Kidney (tissue), 22 donors: ENCODE measurements at places on chromosomes 3 and 15. TPM values are rescaled to one million over a fixed set of nuclear protein-coding genes. Genes with fewer than 3 reads are reported as not detected.

DNA sequence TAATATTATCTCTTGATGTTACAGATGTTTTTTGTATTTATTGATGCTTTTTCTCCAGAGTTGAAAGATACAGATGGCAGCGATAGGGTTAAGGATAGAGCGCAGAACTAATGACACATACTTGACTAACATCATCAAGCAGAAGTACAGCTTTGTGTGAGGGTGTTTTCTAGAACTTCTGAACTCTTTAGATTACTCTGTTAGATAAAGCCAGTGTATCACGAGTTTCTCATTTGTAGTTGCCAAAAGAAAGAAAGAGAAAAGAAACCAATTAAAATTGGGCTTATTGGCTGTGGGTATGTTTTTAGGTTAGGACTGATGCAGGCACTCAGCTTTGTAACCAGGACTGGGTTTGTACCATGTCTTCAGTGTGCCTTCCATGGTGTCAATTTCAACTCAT lies 6.6 kb upstream of the GPR171 start:
- DNase-seq: no peak

GRCh38 chr3:187966636-187967406 lies 187.1 kb upstream of the LPP start:
- no peak for DNase-seq

- no peak for DNase-seq
These were observed 6.1 kb downstream of the ISLR2 start for GRCh38 chr15:74136540-74136813.

- peak; percentile 40 for DNase-seq
These were observed 74.7 kb downstream of the RASA2 start for GRCh38 chr3:141561426-141562034.

- DNase-seq: no peak
These were observed 102.2 kb upstream of the MANF start for GRCh38 chr3:51282931-51283330.

DNA sequence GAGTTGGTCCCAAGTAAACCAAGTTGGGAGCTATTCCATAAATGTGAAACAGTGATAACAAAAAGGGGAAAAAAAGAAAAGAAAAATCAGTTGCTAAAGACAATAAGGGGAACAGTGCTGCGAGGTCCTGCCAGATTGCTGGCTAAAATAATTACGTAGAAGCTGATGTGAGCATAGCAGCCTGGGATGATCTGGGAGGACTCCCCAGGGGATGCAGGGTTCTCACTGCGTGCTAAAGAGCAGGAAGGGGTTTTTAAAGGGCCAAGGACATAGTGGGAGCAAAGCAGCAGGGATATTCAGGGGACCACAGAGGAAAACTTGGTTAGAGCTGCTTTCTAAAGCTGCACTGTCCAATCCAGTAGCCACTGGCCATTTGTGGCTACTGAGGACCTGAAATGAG lies 133.0 kb upstream of the UMPS start:
- DNase-seq: no peak

DNA sequence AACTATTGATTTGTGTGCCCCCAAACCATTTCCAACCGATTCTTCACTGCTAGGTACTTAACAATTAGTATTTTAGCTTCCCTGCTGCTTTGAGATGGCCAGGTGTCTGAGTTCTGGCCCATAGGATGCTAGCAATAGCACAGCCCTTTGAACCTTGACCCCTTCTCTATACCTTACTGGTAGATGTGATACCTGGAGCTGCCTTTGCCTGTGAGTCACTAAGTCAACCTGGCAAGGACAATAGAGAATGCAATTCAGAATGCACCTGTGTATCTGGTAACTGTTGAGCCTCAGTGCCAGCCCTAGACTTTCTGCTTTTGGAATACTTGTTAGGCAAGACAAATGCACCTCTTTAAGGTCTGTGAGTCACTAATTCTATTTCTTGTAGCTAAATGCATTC lies 467.4 kb downstream of the GRM7 start:
- DNase-seq: no peak

GRCh38 chr15:70314688-70315087 lies 217.0 kb upstream of the TLE3 start:
- no peak for DNase-seq

DNA sequence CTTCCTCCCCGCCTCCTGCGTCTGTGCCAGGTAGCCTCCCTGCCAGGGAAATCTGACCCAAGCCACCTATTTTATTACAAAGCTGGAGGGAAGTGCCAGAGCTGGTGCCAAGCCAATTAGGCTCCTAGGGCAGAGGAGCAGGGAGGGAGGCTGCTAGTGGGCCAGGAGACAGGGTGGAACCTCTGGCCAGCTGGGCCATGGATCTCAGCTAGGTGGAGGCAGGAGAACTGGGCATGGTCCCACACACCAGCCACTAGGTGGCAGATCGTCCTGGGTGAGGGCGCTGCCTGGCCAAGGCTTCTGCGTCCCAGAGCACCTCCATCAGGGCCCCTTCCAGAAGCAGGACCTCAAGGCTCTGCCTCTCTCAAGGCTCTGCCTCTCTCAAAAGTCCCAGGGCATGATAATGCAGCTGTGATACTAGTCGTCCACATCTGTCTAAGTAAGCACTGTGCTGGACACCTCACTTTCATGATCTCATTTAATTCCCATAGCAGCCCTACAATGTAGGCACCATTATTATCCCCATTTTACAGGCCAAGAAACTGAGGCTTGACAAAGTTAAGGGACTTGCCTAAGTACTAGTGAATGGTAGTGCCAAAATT lies 4.5 kb upstream of the RFT1 start:
- DNase-seq: peak; percentile 84

DNA sequence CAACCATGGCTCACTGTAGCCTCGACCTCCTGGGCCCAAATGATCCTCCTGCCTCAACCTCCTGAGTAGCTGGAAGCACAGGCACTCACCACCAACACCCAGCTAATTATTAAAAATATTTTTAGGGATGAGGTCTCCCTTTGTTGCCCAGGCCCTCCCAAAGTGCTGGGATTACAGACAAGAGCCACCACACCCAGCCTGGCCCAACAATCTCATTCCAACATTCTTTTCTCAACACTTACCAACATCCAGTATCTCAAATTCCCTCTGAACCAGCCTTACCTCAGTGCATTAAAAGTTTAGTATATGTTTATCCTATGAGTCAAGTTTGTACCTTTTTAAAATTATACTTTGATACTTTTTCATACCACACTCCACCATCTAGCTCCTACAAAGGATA lies 25.0 kb downstream of the ANXA2 start:
- DNase-seq: no peak

- DNase-seq: no peak
These were observed 35.1 kb upstream of the CPB1 start for GRCh38 chr3:148792516-148792915.

Gene ALPK3
- total RNA-seq: 20.2 TPM

Gene PYGO1
- total RNA-seq: 3.7 TPM

Gene SEMA4B
- total RNA-seq: 190 TPM

Gene FYCO1
- total RNA-seq: 39.1 TPM

Gene RPN1
- 234 TPM for total RNA-seq

Gene CLDN18
- total RNA-seq: not detected

Gene HTR3E
- not detected for total RNA-seq

Gene NPAP1
- total RNA-seq: 0.19 TPM

Gene SCN5A
- total RNA-seq: 0.72 TPM
